ENCODE measurements at places on chromosomes 5 and 9.

GRCh38 chr5:172417983-172418630 is 36.2 kb downstream of the SH3PXD2B start:
- DNase-seq: no peak
- H3K27me3 ChIP-seq: no peaks in the 10 kb centered on the region
- peaks cover 4% of the 10 kb centered on the region for H3K4me1 ChIP-seq
- no peak overlapping the region for H3K27ac ChIP-seq

- H3K4me3 ChIP-seq: no peak overlapping the region
- peaks cover 7% of the 10 kb centered on the region for H3K27me3 ChIP-seq
- no peak overlapping the region for H3K27ac ChIP-seq
- H3K4me1 ChIP-seq: no peaks in the 10 kb centered on the region
- H3K36me3 ChIP-seq: no peaks in the 10 kb centered on the region
Observed at GRCh38 chr5:170655476-170655875, 128.0 kb upstream of the GABRP start.

- no peaks in the 10 kb centered on the region for H3K27me3 ChIP-seq
- H3K4me3 ChIP-seq: no peak overlapping the region
- H3K4me1 ChIP-seq: no peaks in the 10 kb centered on the region
Observed at GRCh38 chr5:17831279-17831678, 197.0 kb downstream of the TAF11L14 start.

DNA sequence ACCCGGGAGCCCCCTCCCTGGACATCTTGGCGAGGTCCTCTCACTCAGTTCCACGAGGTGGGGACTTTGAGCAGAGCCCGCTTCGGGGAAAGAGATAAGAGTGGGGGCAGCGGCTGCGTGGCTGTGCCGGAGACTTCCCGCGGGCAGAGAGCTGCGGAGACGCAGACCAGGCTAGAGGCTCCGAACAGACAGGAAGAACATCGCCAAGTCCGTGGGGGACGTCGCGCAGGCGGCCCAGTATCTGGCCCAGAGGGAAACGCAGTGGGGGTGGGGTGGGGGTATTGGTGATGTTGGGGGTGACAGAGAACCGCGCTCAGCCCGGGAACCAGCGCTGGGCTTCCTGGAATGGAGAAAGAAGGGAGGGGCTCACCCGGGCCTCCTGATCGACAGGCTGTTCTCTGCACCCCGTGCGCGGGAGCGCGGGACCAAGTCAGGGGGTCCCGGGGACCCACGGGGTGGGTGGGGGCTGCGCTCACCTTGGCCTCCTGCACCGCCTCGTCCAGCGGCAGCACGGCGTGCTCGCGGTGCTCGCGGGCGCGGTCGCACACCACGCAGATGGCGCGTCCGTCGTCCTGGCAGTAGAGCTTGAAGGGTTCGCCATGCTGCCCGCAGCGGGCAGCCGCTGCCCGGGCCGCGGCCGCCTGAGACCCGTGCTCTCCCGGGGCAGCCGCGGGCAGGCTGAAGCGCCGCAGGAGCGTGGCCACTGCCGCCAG is 727 bp downstream of the TRIM7 start:
- peaks cover 50% of the 10 kb centered on the region for H3K4me1 ChIP-seq
- peaks cover 9% of the 10 kb centered on the region for H3K36me3 ChIP-seq
- peaks cover 30% of the 10 kb centered on the region for H3K27me3 ChIP-seq
- no peak for DNase-seq
- peak overlapping the region; percentile 93 for H3K27ac ChIP-seq

DNA sequence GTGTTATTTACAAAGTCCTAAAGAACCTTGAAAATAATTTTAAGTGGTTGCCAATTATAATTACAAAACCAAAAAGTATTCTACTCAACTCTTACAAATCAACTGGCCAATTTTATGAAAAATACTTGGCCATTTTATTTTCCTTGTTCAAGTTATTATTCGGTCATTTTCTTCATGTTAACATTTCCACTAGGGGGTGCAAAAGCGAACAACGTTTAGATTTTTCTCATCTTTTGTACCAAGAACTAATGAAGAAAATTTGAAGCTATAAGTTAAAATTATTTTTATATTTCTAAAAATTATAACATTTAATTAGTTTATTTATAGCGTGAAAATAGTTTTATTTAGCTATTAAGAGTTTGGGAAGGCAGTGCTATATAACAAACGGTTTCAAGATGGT is 1453.3 kb downstream of the MAT2B start:
- no peaks in the 10 kb centered on the region for H3K27me3 ChIP-seq
- no peaks in the 10 kb centered on the region for H3K4me1 ChIP-seq
- no peak overlapping the region for H3K27ac ChIP-seq
- H3K36me3 ChIP-seq: no peaks in the 10 kb centered on the region
- DNase-seq: no peak

GRCh38 chr5:153632748-153633290 is 142.3 kb downstream of the GRIA1 start:
- no peak overlapping the region for H3K27ac ChIP-seq
- no peaks in the 10 kb centered on the region for H3K27me3 ChIP-seq
- H3K4me3 ChIP-seq: no peak overlapping the region
- no peak for DNase-seq

GRCh38 chr5:14407746-14408175 is 173.8 kb upstream of the OTULINL start:
- H3K4me3 ChIP-seq: no peak overlapping the region
- no peaks in the 10 kb centered on the region for H3K4me1 ChIP-seq
- no peak for DNase-seq
- H3K27ac ChIP-seq: no peak overlapping the region
- H3K27me3 ChIP-seq: no peaks in the 10 kb centered on the region

GRCh38 chr9:125428060-125428901 is 166.7 kb downstream of the GAPVD1 start:
- H3K27ac ChIP-seq: no peak overlapping the region
- no peak overlapping the region for H3K4me3 ChIP-seq
- H3K4me1 ChIP-seq: no peaks in the 10 kb centered on the region
- no peak for DNase-seq
- no peaks in the 10 kb centered on the region for H3K36me3 ChIP-seq

GRCh38 chr9:115141612-115142011 is 23.7 kb upstream of the TNC start:
- no peak for DNase-seq
- no peak overlapping the region for H3K27ac ChIP-seq
- H3K36me3 ChIP-seq: no peaks in the 10 kb centered on the region
- no peaks in the 10 kb centered on the region for H3K4me1 ChIP-seq

- no peaks in the 10 kb centered on the region for H3K27me3 ChIP-seq
- DNase-seq: no peak
- H3K36me3 ChIP-seq: no peaks in the 10 kb centered on the region
- H3K4me1 ChIP-seq: peaks cover 37% of the 10 kb centered on the region
Observed at GRCh38 chr5:125333416-125333815, 587.0 kb upstream of the ZNF608 start.

DNA sequence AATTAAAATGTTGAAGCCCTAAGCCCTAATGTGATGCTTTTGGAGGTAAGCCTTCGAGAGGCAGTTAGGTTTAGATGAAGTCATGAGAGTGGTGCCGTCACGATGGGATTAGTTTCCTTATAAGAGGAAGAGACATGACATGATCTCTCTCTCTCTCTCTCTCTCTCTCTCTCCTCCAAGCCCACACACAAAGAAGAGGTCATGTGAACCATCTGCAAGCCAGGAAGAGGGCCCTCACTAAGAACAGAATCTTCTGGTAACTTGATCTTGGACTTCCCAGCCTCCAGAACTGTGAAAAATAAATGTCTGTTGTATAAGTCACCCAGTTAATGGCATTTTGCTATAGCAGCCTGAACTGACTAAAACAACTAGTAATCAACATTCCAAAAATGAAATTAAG is 175.5 kb downstream of the GNA14 start:
- no peaks in the 10 kb centered on the region for H3K27me3 ChIP-seq
- H3K36me3 ChIP-seq: no peaks in the 10 kb centered on the region
- no peak overlapping the region for H3K27ac ChIP-seq
- DNase-seq: no peak
- H3K4me1 ChIP-seq: peaks cover 2% of the 10 kb centered on the region
- no peak overlapping the region for H3K4me3 ChIP-seq

- H3K27me3 ChIP-seq: no peaks in the 10 kb centered on the region
- no peak overlapping the region for H3K4me3 ChIP-seq
- H3K36me3 ChIP-seq: no peaks in the 10 kb centered on the region
- no peak overlapping the region for H3K27ac ChIP-seq
- H3K4me1 ChIP-seq: peaks cover 4% of the 10 kb centered on the region
Observed at GRCh38 chr5:66757219-66757833, 161.1 kb downstream of the MAST4 start.

GRCh38 chr9:22053178-22053577 is 44.1 kb upstream of the CDKN2B start:
- peak overlapping the region; percentile 31 for H3K27ac ChIP-seq
- H3K36me3 ChIP-seq: peaks cover 5% of the 10 kb centered on the region
- DNase-seq: no peak
- no peaks in the 10 kb centered on the region for H3K27me3 ChIP-seq
- peaks cover 34% of the 10 kb centered on the region for H3K4me1 ChIP-seq

DNA sequence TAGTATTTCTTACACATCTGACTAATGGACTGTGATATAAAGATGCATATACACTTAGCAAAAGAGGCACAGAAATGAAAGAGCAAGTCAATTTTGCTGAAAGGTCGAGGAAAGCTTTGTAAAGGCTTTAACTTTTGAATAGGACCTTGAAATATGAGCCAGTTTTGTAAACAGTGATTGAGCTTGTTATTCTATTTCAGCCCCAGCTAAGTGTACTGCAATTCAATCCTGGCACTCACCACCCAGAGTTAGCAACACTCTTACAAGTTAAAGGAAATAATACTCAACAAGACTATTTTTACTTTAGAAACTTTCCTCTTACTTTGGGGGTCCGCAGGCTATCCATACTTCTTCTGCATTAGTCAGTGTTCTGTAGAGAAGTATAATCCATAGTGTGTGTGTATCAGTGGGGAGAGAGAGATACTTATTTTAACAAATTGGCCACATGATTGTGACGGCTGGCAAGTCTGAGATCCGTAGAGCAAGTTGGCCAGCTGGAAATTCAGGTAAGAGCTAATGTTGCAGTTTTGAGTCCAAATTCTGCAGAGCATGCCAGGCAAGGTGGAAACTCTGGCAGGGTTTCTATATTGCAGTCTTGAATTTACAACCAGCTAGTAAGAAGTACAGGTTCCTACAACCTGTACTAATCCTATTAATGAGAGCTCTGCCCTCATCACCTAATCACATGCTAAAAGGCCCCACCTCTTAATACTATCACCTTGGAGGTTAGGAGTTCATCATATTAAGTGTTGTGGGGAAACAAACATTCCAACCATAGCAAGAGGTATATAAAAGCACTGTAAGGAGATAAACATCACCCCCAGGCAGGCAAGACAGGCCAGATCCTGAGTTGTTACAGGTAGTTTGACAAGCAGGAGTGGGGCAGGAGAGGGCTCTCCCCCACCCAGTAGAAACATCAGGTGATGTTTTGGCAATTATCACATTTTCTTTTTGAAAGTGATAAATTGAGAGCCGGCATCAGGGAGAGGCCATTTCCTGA is 33.6 kb downstream of the IL7R start:
- no peaks in the 10 kb centered on the region for H3K36me3 ChIP-seq
- H3K4me3 ChIP-seq: no peak overlapping the region
- H3K27me3 ChIP-seq: no peaks in the 10 kb centered on the region
- no peaks in the 10 kb centered on the region for H3K4me1 ChIP-seq
- no peak overlapping the region for H3K27ac ChIP-seq
- no peak for DNase-seq

DNA sequence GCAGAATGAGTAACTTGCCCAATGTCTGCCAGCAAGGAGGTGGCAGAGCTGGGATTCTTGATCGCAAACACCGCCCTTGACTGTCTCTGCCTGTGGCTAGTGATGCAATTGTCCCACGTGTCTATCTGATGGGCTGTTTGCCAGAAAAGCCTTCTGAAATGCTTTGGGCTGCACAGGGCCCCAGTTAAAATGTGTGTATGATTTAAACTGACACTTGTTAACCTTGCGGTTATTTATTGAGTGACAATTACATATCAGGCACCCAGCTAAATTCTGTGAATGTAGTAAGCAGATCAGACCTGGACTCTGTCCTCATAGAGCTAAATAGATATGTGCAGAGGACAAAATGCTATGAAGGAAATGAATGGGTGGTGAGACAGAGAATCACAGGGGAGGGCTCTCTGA is 11.6 kb upstream of the IL12B start:
- no peak for DNase-seq
- H3K4me3 ChIP-seq: no peak overlapping the region
- peaks cover 2% of the 10 kb centered on the region for H3K36me3 ChIP-seq

DNA sequence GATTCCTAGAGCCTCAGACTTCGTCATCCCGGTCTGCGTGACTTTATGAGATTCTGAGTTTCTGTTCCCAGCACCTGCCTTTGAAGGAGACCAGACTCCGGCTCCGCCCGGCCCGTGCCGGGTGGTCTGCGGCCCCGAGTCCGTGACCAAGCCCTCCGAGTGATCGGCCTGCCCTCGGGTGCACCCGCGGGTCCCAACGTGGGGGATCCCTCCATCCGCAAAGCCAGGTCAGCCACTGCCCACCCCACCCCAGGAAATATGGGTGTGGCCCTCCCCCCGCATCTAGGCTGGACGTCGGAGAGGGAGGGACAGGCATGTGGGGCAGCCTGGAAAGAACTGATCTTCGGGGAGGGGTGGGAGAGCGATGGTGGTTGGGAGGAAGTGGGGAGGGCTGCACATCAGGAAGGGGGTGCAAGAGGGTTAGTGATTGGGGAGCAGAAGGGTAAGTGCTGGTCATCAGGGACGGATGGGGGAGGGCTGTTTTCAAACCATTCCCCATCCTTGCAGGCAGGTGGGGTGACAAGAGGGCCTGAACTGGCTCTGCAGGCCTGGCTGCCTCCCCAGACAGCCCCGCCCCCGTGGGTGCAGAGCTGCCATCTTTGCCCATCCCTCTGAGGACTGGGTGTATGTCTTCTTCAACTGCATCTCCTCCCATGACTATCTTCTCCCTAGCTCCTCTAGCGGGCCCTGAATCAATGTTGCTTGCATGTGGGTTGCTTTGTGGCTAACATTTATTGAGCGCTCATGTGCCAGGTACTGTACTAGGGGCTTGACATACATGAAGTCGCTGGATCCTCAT is 747 bp downstream of the LRSAM1 start:
- H3K4me3 ChIP-seq: peak overlapping the region; percentile 97
- peaks cover 32% of the 10 kb centered on the region for H3K4me1 ChIP-seq
- peak overlapping the region; percentile 99 for H3K27ac ChIP-seq
- H3K36me3 ChIP-seq: peaks cover 75% of the 10 kb centered on the region
- DNase-seq: peak; percentile 42
- no peaks in the 10 kb centered on the region for H3K27me3 ChIP-seq

Data from stimulated activated naive B cell treated with anti-CD40 and anti-IgM and Interleukin-4, amounts not matched to agents 10 μg/mL and 1 μg/mL and 100 μg/mL, for 72 hours (primary cell).